ENCODE measurements at places on chromosomes 4 and X.

GRCh38 chrX:96843566-96843965 lies 40.1 kb upstream of the RPA4 start:
- no peak for DNase-seq

DNA sequence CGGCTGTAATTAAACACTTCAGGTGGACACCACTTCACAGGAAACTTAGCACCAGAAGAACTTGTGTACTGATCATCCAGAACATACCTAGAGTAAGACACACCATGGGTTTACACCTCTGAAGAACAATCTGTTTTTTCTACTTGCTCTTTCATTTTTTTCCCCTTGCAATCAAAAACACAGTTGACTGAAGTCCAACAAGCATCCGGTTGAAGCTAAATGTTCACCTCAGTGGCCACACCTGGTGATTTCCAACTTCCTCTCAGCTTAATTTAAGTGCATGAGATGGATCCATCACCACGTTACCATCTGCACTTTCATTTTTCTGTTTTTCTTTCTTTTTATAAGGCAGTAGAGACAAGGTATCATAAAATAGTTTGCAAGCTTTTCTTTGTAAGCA lies 4.9 kb upstream of the TXK start:
- DNase-seq, result no peak

GRCh38 chr4:80321776-80322175 lies 13.8 kb upstream of the CFAP299 start:
- no peak for DNase-seq

DNA sequence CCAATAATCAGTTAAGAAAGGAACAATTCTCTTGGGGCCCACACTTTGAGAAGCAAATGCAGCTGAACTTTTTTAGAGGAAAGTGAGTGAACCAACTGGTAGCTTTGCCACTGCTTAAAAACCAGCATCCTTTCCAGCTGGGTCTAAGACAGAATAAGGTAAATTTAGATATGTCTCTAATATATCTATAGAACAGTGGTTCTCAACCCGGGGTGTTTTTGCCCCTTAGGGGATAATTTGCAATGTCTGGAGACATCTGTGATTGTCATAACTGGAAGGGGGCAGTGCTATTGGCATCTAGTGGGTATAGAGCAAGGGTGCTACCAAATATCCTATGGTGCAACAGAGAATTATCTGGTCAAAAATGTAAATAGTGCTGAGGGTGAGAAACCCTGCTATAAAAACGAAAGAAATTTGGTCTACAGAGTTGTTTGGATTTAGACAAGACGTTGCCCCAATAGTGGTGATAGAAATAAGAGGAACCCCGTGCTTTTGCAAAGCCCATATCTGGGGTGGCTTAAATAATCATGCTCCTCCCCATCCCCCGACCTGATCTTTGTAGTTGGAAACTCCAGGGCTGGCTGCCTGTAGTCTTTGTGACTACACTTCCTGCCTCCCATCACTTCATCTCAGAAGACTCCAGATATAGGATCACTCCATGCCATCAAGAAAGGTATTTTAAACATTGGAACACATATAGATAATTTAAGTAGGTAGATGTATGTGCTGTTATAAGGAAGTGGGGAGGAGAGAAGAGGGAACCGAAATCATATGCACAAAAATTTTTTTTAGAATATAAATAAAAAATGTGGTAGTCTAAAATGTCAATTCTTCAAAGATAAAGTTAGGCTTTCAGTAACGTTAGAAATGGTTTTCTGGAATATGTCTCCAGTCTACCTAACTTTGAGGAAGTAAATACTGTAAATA lies at the start of gene TLR7:
TLR7 (plus strand) TSS at position 622 of the 927 bp plus-strand sequence. CDS start 507 bp downstream, outside the sequence.
- DNase-seq, result no peak

DNA sequence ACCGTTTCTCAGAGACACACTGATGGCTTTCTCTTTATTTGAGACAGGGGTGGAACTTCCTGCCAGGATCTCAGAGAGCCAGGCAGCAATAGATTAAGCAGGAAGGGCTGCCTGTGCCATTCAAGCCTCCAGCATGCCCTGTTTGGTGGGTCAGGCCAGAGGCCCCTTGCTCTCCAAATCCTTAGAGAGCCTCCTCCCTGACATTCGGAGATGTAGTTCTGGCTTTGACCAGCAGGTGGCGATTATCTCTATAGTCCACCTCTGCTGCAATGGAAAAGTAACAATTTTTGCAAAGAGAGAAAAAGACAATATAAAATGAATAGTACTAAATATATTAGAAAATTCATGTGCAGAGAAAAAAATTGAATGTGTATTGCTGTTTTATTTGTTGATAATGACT lies 93.9 kb downstream of the NXF2B start:
- peak; percentile 82 for DNase-seq

DNA sequence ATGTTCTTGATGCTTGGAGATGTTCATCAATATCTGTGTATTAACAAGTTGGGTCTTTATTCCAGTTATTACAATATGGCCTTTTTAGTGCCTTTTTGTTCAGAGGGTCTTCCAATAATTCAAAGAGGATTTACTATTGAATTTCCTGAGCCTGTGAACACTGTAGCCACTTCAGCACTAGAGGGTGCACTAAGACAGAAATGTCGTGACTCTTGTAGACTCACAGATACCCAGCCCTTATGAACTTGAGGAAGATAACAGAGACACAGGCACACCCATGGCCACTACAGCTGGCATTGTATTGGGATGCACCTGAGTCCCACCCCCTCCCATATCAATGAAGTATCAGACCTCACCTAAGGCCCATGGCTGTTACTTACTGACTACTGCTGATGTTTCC lies 54.4 kb upstream of the ACTRT1 start:
- DNase-seq, result no peak

- DNase-seq, result no peak
Measured at GRCh38 chr4:3031357-3032082, 42.8 kb downstream of the HTT-AS start.

GRCh38 chr4:1203026-1203616 lies 30.7 kb upstream of the SPON2 start:
- peak; percentile 5 for DNase-seq

DNA sequence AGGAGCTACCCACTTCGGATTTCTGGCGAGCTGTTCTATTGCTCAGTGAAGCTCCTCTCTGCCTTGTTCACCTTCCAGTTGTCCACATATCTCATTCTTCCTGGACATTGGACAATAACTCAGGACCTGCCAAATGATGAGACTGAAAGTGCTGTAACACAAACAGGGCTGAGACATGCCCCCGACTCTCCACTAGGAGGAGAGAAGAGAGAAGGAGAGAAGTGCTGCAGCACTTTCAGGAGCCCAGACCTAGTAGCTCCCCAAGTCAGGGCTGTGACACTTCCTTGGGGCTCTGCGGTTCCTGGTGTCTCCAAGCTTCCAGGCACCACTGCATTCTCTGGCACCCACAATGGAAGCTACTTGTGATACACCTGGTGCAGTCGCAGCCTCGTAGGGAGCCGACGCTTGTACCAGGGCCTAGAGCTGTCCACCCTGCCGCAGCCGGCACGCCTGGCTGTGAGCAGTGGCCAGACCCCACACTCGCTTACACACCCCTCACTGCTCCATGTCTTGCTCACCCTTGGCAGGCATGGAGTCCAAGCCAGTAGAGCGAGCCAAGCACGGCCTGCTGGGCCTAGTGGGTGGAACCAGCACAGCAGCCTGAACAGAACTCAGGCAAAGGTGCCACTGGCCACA lies 234.9 kb downstream of the TECRL start:
- no peak for DNase-seq

DNA sequence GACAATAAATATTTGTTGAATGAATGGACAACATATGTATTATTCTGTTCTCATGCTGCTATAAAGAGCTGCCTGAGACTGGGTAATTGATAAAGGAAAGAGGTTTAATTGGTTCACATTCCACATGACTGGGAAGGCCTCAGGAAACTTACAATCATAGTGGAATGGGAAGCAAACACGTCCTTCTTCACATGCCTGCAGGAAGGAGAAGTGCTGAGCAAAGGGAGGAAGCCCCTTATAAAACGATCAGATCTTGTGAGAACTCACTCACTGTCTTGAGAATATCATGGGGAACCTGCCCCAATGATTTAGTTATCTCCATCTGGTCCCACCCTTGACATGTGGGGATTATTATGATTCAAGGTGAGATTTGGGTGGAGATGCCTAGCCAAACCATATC lies 233.9 kb upstream of the AADAT start:
- DNase-seq, result no peak

DNA sequence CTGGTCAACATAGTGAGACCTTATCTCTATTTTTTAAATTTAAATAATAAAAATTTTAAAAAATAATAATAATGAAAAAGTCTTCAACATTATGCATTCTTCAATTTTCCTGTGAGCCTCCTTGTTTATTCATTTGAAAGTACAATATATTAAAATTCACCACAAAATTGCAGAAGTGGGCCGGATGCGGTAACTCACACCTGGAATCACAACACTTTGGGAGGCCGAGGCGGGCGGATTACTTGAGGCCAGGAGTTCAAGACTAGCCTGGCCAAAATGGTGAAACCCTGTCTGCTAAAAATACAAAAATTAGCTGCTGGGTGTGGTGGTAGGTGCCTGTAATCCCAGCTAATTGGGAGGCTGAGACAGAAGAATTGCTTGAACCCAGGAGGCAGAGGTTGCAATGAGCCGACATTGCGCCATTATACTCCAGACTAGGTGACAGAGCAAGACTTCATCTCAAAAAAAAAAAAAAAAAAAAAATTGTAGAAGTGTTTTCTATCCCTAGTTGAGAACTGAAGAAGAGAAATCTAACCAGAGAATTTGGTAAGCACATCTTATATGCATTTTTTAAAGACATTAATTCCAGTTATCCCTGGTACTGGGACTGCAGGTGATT lies 56.9 kb downstream of the RBM47 start:
- no peak for DNase-seq

DNA sequence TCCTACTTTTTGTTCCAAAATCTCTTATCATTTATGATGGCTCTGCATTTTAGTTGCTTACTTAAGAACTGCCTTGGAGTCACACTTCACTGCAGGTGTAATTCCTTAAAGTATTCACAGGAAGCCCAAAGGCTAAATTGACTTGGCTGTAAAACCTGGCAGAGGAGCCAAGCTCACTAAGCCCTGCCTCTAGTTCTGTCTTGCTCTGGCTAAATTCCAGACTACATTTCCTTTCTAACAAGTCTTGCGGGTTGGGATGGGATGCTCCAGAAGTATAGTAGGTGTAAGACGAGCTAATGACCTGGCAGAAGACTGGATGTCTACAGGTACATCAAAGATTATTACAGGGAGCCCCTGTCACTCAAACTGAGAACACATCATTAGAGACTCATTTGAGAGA lies 924.0 kb upstream of the INTU start:
- no peak for DNase-seq

- DNase-seq, result no peak
Measured at GRCh38 chr4:151114338-151114737, 14.9 kb downstream of the RPS3A start.

GRCh38 chrX:84197550-84197949 lies 9.6 kb upstream of the RPS6KA6 start:
- DNase-seq, result no peak

GRCh38 chr4:136032391-136032790 lies 1499.9 kb downstream of the PCDH18 start:
- no peak for DNase-seq

DNA sequence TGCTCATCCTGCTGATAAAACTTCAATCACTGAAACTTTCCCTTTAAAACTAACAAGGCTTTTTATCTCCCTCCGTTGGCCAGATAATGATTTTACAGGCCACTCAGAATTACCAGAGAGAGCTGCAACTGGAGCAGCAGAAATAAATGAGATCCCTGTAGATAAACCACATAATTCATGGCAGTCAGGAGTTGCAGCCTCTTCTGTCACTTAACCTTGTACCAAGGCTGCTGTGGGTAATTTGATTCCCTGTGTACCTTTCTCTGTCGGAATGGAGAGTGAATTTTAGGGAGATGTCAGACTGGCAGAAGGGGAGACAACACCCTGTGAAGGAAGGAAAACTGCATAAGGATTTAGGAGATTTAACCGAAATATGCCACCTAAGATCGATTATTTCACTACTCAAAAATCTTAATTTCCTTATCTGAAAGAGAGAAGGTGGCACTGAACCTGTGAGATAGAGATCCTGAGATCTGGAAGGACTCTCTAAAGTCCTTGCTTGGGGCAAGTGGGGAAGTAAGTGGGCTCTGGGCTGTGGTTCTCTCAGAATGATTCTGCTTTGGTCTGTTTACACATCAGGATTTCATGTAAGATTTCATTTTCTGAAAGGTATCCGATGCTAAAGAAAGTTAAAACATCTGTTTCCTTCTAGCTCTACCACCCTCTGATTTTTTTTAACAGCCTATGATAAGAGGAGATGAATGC lies 14.3 kb upstream of the TSPAN5 start:
- no peak for DNase-seq

- no peak for DNase-seq
Measured at GRCh38 chrX:116667346-116668134, 204.8 kb upstream of the CT83 start.

GRCh38 chr4:142725886-142726285 lies 120.2 kb downstream of the INPP4B start:
- DNase-seq, result no peak

- DNase-seq, result no peak
Measured at GRCh38 chr4:106898621-106899230, 137.4 kb downstream of the DKK2 start.

DNA sequence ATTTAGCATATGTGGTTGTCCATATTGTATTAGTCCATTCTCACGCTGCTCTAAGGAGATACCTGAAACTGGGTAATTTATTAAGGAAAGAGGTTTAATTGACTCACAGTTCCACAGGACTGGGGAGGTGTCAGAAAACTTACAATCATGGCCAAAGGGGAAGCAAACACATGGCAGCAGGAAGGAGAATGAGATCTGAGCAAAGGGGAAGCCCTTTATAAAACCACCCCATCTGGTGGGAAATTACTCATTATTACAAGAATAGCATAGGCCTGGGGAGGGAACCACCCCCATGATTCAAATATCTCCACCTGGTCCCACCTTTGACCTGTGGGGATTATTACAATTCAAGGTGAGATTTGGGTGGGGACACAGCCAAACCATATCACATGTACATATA lies 122.6 kb upstream of the ANK2 start:
- no peak for DNase-seq

GRCh38 chr4:74202062-74202586 lies 44.2 kb downstream of the MTHFD2L start:
- no peak for DNase-seq

DNA sequence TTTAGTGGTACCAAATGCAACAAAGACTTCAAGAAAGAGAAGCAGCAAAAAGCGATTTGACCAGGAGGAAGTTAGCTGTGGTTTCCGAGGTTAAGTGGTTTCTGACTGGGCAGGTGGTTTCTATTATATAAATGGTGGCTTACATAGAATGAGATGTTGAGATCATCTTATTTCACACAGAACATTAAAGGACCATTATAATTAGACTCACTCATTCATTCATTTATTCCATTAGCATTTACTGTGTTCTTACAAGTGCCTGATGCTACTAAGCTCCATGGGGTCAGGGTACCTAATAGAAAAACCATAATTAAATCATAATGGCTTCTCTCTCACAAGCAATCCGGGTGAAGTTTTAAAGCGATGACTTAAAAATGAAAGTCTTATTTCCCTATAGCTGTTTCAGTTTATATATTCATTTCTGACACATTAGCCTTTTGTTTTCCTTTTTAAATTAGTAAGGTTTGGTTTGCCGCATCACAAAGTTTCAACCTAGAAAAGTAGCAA lies 10.6 kb downstream of the TSPAN6 start:
- DNase-seq, result no peak

GRCh38 chr4:14078326-14078725 lies 450.8 kb upstream of the BOD1L1 start:
- DNase-seq, result no peak

All from tibial nerve (tissue), 4 donors.